ENCODE measurements at places on chromosomes 12 and 14.

GRCh38 chr12:103729499-103729898, 111.5 kb downstream of the NT5DC3 start:
- no peak for DNase-seq

- DNase-seq = no peak
Observed at GRCh38 chr12:103494051-103494733, 1.6 kb downstream of the C12orf42 start.

DNA sequence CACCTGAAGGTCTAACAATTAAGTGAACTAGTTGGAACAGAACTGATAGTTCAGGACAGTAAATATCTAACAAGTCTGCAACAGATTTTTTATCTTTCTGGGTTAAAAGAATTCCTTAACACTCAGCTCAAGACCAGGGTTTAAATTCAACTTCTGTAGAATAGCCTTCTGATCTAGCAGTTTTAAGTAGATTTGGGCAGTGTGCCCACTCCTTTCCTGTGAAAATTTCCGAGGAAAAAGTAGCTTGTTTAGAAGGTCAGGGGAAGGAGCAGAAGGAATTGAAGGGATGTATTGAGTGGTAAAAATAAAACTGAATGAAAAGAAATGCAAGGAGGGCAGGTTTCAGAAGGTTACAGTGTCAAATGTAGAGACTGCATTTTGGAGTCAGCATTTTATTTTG, 45.8 kb downstream of the ATL1 start:
- no peak for DNase-seq

- no peak for DNase-seq
Observed at GRCh38 chr12:107029081-107029480, 42.1 kb upstream of the MTERF2 start.

GRCh38 chr14:97318380-97318779, 521.2 kb downstream of the VRK1 start:
- no peak for DNase-seq

GRCh38 chr12:74227846-74228545, 309.6 kb upstream of the ATXN7L3B start:
- DNase-seq = no peak

DNA sequence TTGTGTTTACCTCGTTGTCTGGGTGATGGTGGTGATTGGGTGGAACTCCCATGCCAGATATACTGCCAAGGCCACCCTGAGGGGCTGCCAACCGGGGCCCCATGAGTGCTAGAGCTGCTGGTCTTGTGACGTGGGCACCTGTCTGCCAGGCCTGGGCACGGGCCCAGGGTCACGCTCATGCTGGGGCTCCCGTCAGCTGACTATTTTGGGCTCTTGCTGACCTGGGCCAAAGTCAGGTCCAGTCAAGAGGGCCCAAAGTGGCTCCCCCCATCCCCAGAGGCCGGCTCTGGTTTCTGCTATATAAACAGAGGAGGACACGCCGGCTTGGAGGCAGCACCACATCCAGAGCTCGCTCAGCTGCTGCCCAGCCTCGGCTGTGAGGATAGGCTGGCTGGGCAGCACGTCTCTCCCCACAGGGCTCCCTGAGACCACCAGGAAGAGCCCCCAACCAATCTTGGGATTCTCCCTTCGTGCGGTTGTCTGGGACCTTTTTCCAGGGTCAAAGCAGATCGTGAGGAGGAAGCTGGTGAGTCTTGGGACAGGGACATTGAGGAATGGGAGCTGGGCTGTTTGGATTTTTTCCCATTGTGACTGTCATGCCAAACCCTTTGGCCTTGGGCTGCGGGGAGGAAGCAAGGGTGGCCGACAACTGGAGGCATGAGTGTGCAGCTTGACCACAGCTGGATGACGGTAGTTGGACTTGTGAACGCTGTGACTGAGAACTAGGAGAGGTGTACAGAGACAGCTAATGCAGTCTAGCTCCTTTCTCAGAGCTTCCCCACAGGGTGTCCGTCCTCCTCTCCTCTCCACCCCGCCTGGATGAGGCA, 7.6 kb upstream of the NR4A1 start:
- DNase-seq = no peak

- DNase-seq = no peak
Observed at GRCh38 chr12:34394211-34395055, 372.1 kb downstream of the ALG10 start.

GRCh38 chr14:68550338-68550715, 242.5 kb downstream of the ZFP36L1 start:
- DNase-seq = no peak

DNA sequence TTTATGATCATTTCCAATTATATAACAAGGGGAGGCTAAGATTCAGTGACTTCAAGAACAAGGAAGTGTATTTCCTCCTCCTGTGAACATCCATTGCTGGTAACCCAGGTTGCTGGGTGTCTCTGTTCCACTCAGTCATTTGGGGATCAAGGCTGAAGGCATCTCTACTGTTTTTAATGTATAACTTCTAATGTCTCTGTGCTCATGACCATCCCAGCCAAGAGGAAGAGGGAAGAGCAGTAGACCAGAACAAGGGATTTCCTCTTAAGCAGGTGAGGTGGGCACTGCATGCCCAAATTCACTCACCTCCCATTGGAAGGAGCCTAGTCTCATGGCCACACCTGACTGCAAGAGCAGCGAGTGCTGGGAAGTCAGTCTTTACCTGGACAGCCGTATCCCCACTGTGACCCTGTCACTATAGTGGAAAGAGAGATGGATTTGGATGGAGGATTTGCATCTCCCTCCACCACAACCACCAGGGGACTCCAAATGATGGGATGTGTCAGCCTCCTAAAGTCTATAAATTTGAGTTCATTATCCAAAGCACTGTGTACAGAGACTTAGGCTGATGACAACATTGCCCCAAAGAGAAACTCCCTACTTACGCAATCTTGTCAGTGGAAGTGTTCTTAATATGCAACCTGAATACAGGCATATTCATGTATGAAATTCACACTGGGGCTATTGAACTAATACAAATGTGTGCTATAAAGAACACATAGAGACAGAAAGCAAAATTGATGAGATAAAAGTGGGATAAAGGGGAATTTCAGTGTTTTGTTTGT, 368.7 kb downstream of the TMEM132D start:
- no peak for DNase-seq

- no peak for DNase-seq
Observed at GRCh38 chr12:21608196-21608595, 3.5 kb upstream of the GYS2 start.

- no peak for DNase-seq
Observed at GRCh38 chr12:94640134-94640928, 10.0 kb downstream of the TMCC3 start.

DNA sequence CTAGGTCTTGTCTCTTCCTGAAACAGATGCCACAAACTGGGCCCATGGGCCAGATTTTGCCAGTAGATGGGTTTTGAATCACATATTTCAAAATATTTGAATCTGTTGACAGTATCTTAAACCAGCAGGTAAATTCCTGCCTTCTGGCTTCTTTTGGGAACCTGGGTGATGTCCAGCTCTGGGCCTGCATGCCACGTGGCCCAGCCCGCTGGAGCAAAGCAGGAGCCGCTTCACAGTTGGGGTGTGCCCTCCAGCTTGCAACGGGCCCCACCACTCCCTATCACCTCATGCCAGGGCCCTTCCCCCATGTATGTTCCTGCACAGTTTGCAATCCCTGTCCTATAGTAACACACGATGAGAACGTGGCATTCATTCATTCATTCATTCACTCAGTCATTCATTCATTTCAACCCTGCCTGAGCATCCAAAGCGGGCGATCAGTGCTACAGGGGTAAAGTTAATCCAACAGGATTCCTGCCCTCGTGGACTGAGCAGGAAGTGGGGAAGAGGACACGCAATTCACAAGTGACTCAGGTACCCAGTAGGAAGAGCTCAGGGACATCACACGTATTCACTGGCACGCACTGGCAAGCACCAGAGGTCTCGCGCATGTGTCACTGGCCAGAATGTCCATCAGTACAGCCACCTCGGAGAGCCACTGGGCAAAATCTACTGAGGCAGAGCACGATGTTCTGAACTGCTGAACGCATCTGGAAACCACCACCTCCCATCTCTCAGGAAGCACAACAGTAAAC, 27.8 kb downstream of the SCARB1 start:
- no peak for DNase-seq

GRCh38 chr14:39266525-39266870, 32.8 kb downstream of the MIA2 start:
- peak; percentile 2 for DNase-seq

DNA sequence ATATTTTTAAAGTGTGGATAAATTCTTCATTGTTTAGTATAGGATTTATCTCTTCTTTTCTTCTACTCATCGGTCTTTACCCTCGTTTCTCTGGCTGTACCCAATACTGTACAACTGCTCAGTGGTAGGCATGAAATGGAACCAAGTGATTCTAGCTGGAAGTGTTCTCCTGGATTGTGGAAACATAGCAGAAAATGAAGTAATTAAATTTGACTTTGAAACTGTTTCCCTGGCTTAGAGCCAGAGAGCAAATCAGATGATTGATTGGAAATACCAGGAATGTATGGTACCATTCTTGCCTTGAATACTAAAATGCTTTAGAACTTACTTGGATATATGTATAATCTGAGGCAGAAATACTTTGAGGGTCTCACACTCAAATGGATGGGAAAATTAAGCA, 292.3 kb downstream of the ERC1 start:
- no peak for DNase-seq

GRCh38 chr12:56158926-56159461, 835 bp downstream of the MYL6 start:
- DNase-seq = no peak
